ENCODE measurements at places on chromosomes 2 and 18.

- no peak for DNase-seq
Measured at GRCh38 chr2:88657131-88657530, 29.9 kb upstream of the EIF2AK3 start.

- DNase-seq, result no peak
Measured at GRCh38 chr2:204353823-204354222, 191.5 kb upstream of the PARD3B start.

- no peak for DNase-seq
Measured at GRCh38 chr2:102005989-102006885, 14.5 kb downstream of the IL1R2 start.

- no peak for DNase-seq
Measured at GRCh38 chr18:75057169-75057960, 151.6 kb downstream of the PTGR3 start.

DNA sequence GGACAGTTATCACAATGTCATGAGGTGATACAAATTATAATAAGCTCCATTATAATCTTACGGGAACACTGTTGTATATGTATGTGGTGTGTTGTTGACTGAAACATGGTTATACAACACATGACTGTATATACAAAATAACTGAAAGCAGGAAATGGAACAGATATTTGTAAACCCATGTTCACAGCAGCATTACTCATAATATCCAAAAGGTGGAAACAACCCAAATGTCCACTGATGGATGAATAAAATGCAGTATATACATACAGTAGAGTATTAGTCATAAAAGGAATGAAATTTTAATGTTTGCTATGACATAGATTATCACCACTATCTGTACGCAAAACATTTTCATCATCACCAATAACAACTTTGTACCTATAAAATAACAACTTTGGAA, 107.3 kb downstream of the USP34 start:
- no peak for DNase-seq

DNA sequence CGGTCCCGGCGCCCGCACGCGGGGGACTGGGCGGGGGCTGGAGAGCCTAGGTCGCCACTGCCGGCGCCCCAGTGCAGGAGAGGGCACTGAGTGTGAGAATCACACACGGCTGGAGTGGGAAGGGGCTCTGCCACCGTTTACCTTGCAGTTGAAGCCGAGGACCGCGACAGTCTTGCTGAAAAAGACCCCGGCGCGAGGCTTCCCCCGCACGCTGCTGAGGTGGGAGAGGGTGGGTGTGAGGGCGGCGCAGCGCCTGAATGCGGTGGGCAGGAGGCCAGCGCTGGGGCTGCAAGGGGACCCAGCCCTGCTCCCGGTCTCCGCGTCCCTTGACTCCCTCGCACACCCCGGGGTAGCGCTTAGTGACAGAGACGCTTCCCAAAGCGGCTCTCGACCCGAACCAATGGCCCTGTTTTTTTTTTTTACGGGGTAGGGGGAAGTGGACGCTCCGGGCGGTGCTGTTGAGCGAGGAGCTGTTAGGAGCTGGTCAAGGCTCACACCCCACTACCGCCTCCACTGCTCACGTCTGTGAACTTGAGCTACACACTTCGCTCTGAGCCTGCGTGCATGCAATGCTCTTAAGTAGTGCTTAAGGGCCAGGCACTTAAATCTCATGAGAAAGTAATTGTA, 794 bp downstream of the NOTO start:
- DNase-seq, result no peak

GRCh38 chr18:63586431-63586830, 712 bp upstream of the SERPINB13 start:
- DNase-seq, result no peak

DNA sequence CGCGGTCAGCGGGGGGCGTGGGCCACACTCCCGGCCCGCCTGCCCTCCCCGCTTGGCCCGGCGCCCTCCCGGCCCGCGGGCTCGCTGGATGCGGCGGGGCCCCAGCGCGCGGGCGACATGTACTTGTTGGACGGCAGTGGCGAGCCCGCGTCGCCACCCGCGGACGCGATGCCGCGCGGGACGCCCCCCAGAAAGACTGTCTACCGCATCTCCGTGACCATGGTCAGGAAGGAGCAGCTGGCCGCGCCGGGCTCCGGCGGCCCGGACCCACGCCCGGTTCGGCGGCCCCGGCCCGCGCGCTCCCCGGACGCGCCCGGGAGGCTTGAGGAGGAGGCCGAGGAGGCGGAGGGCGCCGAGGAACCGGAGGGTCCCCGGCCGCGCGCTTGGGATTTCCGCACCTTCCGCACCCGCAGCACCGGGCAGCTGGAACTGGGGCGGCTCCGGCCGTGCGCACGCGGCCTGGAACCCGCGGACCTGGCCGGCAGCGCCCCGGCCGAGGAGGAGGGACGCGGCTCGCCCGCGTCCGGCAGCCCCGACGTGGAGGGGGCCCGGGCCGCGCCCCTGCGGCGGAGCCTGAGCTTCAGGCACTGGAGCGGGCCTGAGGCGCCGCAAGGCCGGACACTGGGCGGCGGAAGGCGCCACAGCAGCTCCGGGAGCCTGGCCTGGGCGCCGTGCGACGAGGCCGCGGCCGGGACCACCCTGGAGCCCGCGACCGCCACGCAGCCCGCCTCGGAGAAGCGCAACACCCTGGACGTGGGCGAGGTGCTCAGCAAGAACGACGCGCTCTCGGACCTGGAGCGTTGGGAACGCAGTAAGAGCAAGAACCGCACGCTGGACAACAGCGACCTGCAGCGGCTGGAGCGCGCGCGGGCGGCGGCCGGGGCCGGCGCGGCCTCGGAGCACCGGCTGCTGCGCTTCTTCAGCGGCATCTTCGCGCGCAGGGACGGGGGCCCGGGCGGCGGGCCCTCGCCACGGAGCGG, 176.4 kb downstream of the AGAP1 start:
- DNase-seq, result no peak

DNA sequence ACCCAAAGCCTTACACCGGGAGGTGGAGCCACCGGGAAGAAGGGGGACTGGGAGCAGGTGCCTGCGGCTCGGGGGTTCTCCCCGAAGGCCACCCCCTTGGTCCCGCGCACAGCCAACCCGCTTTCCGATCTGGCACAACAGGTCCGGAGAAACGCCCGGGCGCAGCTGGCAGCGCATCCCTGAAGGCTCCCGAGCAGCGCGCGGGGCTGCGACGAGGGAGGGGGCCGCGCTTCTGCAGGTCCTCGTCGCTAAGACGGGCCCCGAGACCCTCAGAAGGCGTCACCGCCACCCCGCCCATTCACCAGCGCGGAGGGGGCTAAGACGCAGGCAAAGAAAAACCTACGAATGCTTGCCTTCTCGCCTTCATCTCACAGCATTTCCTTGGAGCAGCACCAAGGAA, 1.8 kb downstream of the CBLN2 start:
- no peak for DNase-seq

DNA sequence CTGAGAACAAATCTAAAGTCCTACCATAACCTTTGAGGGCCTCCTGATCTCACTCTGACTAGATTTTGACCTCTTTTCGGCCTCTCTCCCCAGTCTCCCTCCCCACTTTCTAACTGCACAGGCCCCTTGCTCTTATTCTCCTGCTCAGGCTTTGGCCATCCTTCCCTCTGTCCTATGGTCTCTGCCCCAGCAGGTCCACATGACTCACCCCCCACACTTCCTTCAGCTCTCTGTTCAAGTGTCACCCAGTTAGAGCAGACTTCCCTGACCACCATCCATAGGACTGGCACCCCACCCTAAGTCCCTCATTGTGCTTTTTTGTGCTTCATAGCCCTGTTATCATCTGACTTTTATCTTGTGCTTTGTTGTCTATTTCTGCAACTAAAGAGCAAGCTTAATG, 41.2 kb upstream of the NT5C1B start:
- no peak for DNase-seq

DNA sequence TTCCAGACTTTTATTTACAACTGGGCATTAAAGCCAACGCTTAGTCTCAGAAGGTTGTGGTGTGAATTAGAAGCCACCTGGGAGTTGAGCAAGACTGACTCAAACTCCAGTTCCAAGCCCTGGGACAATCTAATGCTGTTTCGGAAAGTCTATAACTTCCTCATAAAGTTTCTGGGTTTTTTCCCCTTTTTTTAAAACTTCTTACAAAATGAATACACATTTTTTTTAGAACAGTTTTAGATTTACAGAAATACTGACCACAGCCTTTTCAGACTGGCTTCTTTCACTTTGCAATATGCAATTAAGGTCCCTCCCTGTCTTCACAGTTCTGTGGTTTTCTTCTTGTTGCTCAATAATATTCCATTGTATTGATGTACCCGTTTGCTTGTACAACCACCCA, 115.9 kb upstream of the TWIST2 start:
- DNase-seq, result no peak

DNA sequence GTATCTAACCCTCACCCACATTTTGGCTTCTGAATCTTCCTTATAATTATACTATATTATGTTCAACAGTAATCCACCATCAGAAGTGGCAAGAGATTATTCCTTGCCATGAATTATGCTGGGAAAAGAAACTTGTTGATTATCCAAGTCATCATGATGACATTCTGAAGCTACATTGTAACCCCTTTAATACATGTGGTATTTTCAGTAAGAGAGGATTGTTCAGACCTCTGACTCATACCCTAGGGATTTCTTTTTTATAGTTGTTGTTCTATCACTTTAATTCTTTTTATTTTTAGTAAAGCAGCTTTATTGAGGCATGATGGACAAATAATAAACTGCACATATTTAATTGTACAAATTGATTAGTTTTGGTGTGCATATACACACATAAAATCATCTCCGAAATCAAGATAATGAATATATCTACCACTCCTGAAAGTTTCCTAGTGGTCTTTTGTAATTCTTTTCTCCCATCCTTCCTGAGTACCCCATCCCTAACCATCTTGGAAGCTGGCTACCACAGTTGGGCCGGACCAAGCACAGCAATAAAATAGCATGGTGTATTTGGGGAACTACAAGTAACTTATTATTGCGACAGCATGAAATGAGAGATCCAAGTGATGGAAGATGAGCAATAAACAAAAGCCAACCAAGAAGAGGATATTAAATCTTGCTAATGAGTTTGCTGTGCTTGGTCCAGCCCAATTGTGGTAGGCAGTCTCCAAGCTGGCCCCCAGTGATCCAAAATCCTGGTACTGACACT, 159.9 kb downstream of the BARD1 start:
- DNase-seq, result no peak

GRCh38 chr2:161580426-161580825, 43.8 kb upstream of the SLC4A10 start:
- no peak for DNase-seq

DNA sequence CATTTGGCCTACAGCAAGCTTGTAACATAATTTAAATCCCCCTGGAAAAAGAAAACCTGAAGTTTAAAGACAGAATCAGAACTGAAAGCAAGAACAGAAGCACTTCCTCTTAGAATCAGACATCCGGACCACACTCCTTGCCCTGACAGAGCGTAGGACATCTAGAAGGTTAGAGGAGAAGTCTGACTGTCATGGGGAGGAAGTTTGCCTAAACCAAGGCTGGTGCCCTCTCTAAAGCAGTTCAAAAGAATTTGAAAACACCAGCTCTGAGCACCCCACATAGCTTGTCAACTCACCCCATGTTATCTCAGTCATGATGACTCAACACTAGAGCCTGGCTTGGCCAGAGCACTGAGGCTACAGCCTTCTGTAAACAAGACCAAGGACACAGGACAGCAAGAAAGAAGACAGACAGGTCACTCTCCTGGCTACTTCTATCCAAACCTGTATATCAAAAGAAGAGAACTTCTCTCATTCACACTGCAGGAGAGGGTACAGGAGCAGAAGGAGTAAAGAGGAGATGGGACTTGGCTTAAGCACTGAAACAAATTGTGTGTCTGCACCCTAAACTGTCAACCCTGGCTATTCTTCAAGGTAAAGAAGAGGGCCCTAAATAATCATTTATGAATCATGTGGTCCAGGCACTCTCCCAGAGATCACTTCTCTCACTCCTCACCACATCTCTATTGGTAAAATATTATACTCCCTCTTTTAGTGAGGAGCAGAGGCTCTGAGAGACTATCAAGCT, 198.6 kb downstream of the MEMO1 start:
- peak; percentile 5 for DNase-seq

DNA sequence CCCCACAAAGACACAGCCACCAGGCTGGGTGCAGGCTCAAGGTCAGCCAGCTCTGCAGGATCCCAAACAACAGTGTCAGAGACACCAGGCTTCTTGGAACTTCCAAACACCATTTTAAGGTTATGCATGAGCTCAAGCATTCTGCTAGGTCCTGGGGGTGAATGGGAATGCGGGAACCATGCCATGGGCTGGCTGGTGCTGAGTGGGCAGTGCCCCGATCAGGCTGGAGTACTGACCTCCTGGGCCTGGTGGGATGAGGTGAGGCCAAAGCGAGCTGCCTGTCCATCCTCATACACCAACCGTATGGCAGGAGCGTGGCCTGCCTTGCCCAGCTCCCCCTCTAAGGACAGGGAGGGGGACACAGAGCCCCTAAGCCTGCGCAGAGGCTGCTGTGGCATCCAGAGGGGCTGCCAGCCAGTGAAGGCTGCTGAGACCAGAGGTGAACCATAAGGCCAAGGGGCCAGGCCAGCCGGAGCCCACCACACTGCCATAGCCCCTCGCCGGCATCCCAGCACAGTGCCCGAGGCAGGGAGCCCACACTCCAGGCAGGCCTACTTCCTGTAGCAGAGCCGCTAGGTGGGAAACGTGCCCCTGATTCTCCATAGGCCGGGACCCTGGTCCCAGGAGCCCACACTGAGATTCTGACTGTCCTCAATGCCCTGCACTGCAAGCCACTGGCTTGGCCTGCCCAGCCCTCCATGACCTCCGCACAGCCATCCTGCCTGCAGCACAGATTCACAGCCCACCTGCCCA, 135.0 kb downstream of the HDAC4 start:
- no peak for DNase-seq

- no peak for DNase-seq
Measured at GRCh38 chr2:34492561-34493455, 893.7 kb upstream of the FAM98A start.

GRCh38 chr2:177799531-177799930, 273.0 kb downstream of the PDE11A start:
- no peak for DNase-seq

DNA sequence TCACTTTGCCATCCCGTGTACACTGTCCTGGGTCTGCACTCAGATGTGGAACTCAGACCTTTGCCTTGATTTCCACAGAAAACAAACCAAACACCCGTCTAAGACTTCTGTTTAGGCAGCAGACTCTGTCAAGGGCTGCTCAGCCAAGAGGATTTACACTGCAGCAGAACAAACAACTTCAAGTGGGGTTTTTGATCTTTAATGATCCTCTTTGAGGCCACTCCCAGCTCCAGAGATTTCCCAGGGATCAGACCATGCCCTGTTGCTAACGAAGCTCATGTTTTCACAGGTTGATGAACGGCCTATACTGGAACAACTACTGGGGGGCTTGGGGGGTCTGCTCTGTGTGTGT, 52.5 kb upstream of the LGALSL start:
- no peak for DNase-seq

GRCh38 chr18:8962855-8963635, 139.5 kb upstream of the NDUFV2 start:
- DNase-seq, result no peak

DNA sequence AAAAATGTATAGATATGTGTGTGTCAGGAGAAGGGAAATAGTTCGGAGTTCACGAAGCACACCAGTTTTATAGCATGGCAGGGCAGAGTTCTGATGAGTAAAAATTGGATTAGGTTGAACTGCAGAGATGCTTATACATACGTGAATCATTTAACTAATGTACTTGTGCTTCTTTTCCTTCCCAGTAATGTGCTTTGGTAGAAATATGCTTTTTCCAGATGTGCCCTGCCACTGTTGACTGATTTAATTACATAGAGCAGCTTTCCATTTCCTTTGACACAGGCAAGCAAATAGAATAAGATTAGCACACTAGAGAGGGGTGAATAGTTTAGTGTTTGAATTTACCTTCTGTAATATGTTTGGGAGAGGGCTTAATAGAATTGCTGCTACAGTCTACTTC, 28.9 kb upstream of the ARMC9 start:
- DNase-seq, result no peak

- DNase-seq, result no peak
Measured at GRCh38 chr2:215583881-215584280, 148.0 kb upstream of the FN1 start.
